ENCODE measurements at places on chromosomes 11 and 22. TPM values are rescaled to one million over a fixed set of nuclear protein-coding genes. Genes with fewer than 3 reads are reported as not detected.

Gene TRIM66
- total RNA-seq = 31.3 TPM

Gene NLRP14
- not detected for total RNA-seq

Gene POU2AF2
- total RNA-seq = not detected

Gene GPHA2
- total RNA-seq = 0.47 TPM

Gene KRTAP5-10
- not detected for total RNA-seq

DNA sequence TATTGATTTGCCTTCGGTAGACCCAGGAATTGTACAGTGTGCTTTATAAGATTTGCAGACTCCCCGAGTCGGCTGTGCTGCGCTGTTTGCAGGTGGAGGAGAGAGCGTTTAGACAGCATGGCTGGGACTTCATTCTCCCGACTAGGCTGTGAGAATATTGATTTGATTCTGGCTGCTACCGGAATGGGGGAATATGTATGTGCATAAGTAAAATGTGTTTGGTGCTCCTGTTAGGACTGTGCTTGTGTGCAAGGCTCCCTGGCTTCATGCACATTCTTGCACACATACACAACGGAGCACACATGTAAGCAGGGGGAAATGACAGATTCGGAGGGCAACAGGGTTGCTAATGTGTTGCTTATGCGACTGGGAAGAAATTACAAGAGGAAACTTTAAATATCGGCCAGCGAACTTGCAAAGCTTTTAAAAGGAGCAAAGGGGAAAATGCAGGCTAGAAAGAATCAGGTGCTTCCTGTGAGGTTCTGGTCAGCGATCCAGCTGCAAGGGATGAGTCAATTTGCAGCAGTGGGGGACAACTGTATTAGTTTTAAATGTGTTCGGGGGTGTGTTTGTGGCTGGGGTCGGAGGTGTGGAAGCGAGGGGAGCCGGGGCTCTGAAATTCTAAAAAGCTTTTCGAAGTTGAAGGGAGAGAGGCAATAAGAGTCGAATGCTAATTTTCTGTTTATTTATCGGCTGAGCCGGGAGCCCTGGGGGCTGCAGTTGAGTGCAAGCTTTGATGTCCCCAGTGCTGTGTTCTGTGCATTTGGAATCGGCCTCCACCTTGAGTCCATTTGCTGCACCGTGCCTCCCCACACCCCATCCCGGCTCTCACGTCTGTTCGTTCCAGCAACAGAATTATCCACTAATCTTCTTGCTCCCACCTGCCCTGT lies 731 bp downstream of the NTM start:
- H3K4me3 ChIP-seq = no peak overlapping the region
- DNase-seq = no peak
- no peak overlapping the region for H3K27ac ChIP-seq

DNA sequence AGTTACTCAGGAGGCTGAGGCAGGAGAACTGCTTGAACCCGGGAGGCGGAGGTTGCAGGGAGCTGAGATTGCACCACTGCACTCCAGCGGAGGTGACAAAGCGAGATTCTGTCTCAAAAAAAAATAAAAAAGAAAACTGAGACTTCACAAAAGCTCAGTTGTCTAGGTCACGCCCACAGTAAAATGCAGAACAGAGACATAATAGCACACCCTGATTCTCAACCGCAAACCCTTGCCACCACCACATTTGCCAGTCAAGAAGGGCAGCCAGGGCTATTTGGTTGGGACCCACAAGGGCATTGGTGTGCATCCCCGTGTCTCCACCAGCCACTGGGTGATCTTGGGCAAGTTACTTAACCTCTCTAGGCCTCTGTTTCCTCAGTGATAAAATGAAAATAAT lies 25.4 kb downstream of the CREB3L1 start:
- no peak overlapping the region for H3K4me3 ChIP-seq
- no peaks in the 10 kb centered on the region for H3K4me1 ChIP-seq
- H3K36me3 ChIP-seq = no peaks in the 10 kb centered on the region
- no peak for DNase-seq
- peaks cover 4% of the 10 kb centered on the region for H3K27me3 ChIP-seq

- H3K4me1 ChIP-seq = peaks cover 10% of the 10 kb centered on the region
- no peaks in the 10 kb centered on the region for H3K36me3 ChIP-seq
- no peak overlapping the region for H3K27ac ChIP-seq
- DNase-seq = no peak
- H3K27me3 ChIP-seq = no peaks in the 10 kb centered on the region
Observed at GRCh38 chr11:44627911-44628729, 62.7 kb downstream of the CD82 start.

DNA sequence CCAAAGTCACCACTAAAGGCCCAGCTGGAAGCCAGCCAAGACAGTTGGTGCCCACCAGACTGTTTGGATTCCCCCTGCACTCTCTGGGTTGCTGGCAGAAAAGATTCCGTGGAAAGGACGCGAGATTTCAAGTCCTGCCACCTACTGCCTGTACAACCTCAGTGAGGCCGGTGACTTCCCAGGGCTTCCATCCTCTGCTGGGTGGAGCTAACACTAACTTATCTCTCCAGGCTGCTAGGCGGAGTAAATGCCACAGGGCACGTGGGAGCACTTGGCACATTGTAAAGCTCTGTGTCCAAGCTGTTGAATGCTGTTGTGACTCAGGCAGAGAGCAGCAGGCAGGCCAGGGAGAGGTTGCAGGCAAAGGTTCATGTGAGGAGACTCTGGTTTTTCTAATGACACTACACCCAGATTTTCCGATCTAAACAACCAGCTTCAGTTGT lies 50.9 kb upstream of the CDON start:
- no peak overlapping the region for H3K27ac ChIP-seq
- no peak for DNase-seq
- H3K27me3 ChIP-seq = no peaks in the 10 kb centered on the region
- H3K4me3 ChIP-seq = no peak overlapping the region

DNA sequence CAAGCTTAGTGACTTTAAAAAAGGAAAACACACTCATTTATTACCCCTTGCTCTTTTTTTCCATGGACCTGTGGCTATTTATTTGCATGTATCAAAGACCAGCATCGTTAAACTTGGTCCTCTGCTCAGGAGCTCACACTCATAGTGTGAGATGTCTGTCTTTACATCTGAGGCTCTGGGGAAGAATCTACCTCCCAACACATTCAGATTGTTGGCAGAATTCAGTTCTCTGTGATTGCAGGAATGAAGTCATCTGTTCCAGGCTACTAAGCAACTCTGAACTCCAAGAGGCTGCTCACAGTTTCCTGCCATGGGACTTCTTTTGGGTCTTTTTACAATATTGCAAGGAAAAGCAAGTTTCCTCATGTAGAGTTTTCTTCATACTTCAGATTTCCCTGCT lies 138.8 kb downstream of the LRRC4C start:
- H3K4me1 ChIP-seq = no peaks in the 10 kb centered on the region
- H3K27me3 ChIP-seq = no peaks in the 10 kb centered on the region
- H3K36me3 ChIP-seq = no peaks in the 10 kb centered on the region

DNA sequence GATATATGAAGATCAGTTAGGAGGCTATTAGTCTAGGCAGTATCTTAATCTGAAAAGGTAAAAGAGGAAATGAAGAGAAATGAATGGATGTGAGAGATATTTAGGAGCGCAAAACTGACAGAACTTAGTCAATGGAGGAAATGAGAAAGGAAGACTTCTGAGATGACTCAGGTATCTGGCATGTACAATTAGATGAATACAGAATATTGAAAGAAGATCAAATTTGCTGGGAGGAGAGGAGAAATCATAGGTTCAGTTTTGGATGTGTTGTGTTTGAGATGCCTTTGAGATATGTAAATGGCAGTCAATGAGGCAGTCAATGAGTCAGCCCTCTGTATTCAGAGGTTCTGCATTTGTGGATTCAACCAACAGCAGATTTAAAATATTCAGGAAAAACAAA lies 42.9 kb upstream of the GAB2 start:
- H3K27ac ChIP-seq = no peak overlapping the region
- no peak for DNase-seq
- peaks cover 4% of the 10 kb centered on the region for H3K36me3 ChIP-seq
- H3K4me3 ChIP-seq = no peak overlapping the region

DNA sequence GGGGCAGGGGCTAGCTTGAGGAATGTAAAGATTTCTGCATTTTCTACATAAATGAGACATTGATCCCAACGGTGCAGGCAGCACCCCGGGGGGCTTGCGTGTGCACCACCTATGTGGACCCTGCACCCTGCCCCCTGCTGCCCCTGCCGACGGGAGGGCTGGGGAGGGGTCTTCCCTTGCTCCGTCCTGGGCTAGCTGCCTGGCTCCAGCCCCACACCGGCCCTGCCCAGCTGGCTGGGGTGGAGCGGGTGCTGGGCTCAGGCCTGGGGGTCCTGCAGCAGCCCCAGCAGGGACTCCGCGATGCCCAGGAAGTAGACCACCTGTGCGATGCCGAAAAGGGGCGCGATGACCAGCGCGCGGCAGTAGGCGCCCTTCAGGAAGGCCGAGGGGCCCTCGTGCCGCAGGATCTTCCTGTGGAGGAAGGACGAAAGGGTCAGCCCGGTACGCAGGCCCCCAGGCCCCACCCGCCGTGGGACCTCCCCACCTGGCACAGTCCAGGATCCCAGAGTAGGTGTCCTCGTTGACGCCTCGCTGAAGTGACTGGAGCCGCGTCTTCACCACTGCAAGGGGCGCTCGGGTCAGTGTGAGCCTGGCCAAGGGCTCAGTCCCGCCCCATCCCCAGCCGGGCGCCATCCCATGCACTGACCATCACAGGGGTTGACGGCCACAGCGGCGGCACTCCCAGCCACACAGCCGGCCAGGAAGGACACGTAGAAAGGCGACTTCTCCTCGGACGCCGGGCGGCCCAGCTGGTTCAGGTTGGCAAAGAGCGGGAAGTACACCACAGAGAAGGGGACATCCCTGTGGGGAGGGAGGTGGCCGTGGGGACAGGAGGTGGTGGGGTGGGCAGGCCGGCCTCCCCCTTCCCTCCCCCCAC lies 2.0 kb upstream of the CEND1 start:
- peaks cover 12% of the 10 kb centered on the region for H3K36me3 ChIP-seq
- peaks cover 4% of the 10 kb centered on the region for H3K27me3 ChIP-seq
- no peak overlapping the region for H3K4me3 ChIP-seq
- DNase-seq = no peak
- H3K4me1 ChIP-seq = peaks cover 27% of the 10 kb centered on the region

- no peaks in the 10 kb centered on the region for H3K27me3 ChIP-seq
- H3K4me3 ChIP-seq = no peak overlapping the region
- no peaks in the 10 kb centered on the region for H3K36me3 ChIP-seq
- DNase-seq = no peak
- H3K4me1 ChIP-seq = no peaks in the 10 kb centered on the region
Observed at GRCh38 chr11:103488031-103488461, 378.8 kb downstream of the DYNC2H1 start.

DNA sequence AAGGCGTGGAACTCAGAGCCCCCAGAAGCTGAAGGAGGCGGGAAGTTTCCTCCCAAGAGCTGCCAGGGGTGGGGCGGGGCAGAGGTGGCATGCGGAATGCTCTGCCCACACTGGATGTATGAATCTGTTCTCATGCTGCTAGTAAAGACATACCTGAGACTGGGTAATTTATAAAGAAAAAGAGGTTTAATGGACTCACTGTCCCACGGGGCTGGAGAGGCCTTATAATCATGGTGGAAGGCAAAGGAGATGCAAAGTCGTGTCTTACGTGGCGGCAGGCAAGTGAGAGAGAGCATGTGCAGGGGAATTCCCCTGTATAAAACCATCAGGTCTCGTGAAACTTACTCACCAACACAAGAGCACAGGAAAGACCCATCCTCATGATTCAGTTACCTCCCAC lies 57.6 kb downstream of the SMIM38 start:
- no peaks in the 10 kb centered on the region for H3K27me3 ChIP-seq
- H3K36me3 ChIP-seq = no peaks in the 10 kb centered on the region
- H3K4me1 ChIP-seq = no peaks in the 10 kb centered on the region
- DNase-seq = no peak

DNA sequence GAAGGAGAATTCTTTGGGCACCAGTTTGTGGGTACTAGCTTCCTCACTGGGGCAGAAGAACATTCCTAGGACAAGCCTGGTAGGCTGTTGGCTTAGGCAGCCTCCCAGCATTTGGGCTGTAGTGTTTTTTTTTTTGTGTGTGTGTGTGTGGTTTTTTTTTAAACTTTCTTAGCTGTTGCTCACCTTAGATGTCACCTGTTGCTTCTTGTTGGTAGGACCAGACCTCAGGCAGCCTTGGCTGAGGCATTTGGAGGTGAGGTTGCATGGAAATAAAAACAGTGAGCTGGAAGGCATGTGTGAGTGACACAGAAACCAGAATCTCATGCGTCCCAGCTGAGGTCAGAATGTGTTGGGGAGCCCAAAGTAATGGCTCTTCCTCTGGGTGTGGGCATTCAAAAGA lies 21.3 kb downstream of the AMPD3 start:
- H3K4me1 ChIP-seq = no peaks in the 10 kb centered on the region
- DNase-seq = no peak
- no peak overlapping the region for H3K4me3 ChIP-seq
- no peaks in the 10 kb centered on the region for H3K27me3 ChIP-seq
- no peak overlapping the region for H3K27ac ChIP-seq

DNA sequence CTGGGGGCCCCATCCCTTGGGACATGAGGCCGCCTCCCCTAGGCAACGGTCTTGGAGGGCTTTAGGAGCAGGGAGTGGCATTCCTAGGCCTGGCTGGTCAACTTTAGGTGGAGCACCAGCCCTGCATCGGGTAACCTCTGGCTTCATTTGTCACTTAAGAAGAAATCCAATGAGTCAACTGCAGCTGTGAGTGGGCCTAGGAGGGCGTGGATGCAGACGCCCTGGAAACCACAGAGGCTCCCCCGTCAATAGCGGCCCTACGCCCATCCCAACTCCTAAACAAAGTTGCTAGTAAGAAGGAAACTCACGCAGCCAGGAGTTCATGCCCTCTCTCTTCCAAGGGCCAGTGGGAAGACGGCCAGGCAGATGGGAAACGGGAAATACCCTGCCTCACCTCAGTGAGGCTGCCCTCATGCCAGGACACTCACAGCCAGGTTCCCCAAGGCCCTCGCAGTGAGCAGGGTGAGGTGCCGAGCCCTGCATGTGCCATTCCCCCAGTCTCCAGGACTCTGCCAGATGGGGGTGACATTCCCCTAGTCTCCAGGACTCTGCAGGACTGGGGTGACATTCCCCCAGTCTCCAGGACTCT lies 20.8 kb downstream of the BID start:
- no peaks in the 10 kb centered on the region for H3K36me3 ChIP-seq
- no peak overlapping the region for H3K27ac ChIP-seq
- no peaks in the 10 kb centered on the region for H3K27me3 ChIP-seq
- H3K4me1 ChIP-seq = no peaks in the 10 kb centered on the region

- H3K27ac ChIP-seq = no peak overlapping the region
- H3K36me3 ChIP-seq = no peaks in the 10 kb centered on the region
- no peak for DNase-seq
- no peaks in the 10 kb centered on the region for H3K27me3 ChIP-seq
- no peak overlapping the region for H3K4me3 ChIP-seq
Observed at GRCh38 chr11:70103256-70103975, 25.3 kb downstream of the ANO1 start.

GRCh38 chr11:36672815-36673450 lies 74.9 kb upstream of the RAG2 start:
- no peaks in the 10 kb centered on the region for H3K4me1 ChIP-seq
- H3K36me3 ChIP-seq = no peaks in the 10 kb centered on the region
- H3K27ac ChIP-seq = no peak overlapping the region

GRCh38 chr11:66880496-66881450 lies 23.9 kb downstream of the LRFN4 start:
- no peak overlapping the region for H3K27ac ChIP-seq
- DNase-seq = no peak
- H3K36me3 ChIP-seq = no peaks in the 10 kb centered on the region
- no peaks in the 10 kb centered on the region for H3K27me3 ChIP-seq

GRCh38 chr11:105705786-105706530 lies 96.1 kb downstream of the GRIA4 start:
- DNase-seq = no peak

Data from CD4-positive, alpha-beta memory T cell (primary cell).